Activated CD4-positive, alpha-beta T cell treated with anti-CD3 and anti-CD28 coated beads, Interleukin-2, amount 50 U/mL, for 1 hour (primary cell): ENCODE measurements at places on chromosomes 6 and 20.
A peak's percentile ranks its signal among the peaks of the same experiment; 100 is the strongest.

DNA sequence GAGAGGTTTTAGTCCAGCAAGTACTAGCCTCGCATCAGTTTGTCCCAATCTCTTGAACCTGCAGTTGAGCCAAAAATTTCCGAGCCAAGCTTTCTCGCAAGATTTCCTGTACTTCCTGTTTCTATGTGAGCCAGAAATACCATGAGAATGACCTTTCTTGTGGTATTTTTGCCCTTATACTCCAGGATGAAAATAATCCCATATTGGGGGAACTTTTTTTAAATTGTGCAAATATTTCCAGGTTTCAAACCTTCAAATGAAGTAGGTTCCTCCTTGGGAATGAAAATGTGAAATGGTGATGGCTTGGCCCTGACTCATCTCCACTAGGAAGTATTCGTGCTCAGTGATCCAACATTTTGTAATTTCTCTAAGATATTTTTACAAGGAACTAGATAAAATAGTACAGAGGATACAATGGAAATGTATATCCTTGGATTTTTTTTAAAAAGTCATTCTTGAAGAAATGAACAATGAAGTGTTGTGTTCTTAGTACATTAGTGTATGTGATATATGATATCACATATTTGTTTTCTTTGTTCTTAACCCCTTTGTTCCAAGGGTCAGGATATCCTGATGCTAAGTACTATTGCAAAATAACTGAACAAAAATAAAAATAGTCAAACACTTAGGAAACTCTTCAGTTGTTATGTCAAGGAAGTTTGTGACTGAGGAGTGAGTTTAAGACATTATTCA lies 184.0 kb downstream of the PDE7B start:
- no peak for DNase-seq

GRCh38 chr6:7245668-7246393 lies 67.2 kb downstream of the SSR1 start:
- no peak for DNase-seq

- DNase-seq, result no peak
Measured at GRCh38 chr6:17431581-17431980, 38.2 kb downstream of the CAP2 start.

DNA sequence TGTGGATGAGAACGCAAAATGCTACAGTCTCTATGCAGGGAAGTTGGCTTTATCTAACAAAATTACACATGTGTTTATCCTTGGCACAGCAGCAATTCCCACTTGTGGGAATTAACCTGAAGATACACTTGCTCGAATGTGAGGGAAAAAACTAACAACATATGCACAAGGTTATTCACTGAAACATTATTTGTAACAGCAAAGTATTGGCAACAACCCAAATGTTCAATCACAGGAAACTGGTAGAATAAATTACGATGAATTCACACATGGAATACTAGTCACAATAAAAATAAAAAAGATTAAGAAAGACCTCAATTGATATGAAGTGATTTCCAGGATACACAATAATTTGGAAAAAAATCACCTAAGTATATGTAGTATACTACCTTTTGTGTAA lies 68.1 kb upstream of the OGFRL1 start:
- DNase-seq, result no peak

DNA sequence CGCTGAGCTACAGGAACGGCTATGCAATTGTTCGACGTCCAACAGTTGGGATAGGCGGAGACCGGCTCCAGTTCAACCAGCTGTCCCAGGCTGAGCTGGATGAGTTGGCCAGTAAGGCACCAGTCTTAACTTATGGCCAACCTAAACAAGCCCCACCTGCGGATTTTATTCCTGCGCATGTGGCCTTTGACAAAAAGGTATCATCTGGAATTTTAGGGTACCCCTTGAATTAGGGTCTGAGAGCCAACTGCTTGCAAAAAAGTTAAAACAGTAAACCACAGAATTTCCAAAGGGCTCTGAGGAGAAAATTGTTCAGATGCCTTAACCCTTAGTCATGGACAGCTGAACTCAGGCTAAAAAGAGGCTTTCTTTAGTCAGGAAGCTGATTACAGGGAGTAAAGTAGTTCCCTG lies 3.8 kb downstream of the EFHC1 start:
- DNase-seq, result no peak

- DNase-seq, result peak; percentile 56
Measured at GRCh38 chr6:13454286-13455221, 32.8 kb downstream of the GFOD1 start.

GRCh38 chr6:98985391-98985790 lies 37.6 kb upstream of the FBXL4 start:
- no peak for DNase-seq

GRCh38 chr20:41391587-41392001 lies 25.0 kb upstream of the EMILIN3 start:
- DNase-seq, result no peak

- no peak for DNase-seq
Measured at GRCh38 chr6:133809406-133809805, 79.5 kb upstream of the TCF21 start.

- no peak for DNase-seq
Measured at GRCh38 chr6:48429021-48429420, 318.0 kb upstream of the PTCHD4 start.

DNA sequence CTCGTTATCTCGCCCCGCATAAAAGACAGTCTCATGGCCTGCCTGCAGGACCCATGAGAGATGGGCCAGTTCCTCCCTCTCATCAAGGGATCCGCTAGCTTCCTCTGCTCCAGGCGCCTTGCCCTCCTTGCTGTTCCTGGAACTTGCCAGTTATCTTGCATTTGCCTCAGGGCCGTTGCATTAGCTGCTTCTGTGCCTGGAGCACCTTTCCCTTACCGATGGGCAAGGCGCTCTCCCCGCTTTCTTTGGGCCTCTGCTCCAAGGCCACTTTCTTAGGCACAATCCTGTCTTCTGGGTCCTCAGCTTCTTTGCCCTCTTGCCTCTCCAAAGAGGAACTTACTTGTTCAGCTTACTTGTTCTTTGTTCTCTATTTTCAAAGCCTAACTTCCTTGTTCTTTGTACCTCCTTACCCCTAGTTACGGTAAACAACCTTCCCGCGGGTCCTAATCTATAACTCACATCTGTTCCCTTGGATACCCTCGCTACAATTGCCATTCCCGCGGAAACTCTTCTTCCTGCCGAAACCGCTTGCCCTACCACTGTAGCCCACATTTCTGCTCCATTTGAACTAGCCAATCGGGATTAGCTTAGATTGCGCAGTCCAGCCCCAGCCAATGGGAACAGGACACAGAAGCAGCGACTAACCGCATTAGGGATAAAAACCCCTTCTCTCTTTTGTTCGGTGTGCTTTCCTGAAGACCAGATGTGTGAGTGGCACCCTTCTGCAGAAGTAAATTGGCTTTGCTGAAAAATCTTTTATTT lies 887 bp upstream of the NSFL1C start:
- no peak for DNase-seq

DNA sequence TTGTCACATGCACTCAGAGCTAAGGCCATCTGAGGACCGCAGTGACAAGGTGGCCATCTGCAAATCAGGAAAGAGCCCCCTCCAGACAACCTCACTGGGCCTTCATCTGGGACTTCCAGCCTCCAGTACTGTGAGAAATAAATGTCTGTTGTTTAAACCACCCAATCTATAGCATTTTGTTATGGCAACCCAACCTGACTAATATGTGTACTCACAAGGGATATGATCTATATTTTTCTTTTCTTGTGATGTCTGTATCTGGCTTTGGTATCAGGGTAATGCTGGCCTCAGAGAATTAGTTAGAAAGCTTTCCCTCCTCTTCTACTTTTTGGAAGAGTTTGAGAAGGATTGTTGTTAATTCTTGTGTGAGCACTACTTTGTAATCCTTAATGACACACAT lies 37.5 kb upstream of the ENTPD6 start:
- DNase-seq, result no peak

- no peak for DNase-seq
Measured at GRCh38 chr20:10250902-10251301, 32.3 kb downstream of the SNAP25 start.

GRCh38 chr6:3402310-3403237 lies 54.3 kb downstream of the SLC22A23 start:
- no peak for DNase-seq

DNA sequence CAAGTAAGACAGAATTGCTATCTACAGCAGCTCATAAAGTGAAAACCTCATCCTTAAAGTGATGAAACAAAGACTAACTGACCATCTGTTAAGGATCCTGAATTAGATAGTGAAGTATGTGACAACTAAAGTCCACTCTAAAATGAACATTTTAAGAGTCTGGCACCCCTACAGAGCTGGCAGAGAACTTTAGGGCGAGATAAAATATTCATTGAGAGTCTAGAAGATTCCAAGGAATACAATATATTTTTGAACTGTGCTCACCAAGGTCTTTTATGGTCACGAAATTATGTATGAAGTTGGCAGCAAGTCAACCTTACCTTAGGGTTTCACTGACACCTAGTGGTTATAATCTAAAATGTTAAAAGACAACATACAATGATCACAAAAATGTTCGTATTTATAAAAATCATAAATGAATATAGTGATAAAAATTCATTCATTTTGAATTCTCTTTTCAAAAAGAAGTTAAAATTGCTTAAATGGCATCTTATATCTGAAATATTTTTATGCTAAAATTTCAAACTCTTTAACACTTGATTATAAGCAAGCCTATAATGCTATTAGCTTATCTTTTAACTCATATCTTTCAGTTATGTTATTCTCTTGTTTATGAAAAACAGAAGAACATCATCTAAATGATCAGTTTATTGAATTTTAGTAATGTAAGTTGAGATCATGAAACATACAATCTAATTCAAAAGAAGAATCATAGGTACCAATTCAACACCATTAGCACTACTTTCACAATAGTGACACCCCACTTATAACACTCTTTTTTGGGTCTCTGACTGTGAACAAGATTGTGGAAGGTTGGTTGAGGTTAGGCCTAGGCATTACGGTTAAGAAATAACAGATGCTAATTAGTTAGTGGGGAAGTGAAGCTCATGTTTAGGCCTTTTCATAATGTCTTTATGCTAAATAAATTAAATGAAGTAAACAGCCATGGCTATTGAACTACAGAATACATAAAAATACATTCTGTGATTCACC lies 27.5 kb downstream of the RSPH3 start:
- DNase-seq, result no peak

- no peak for DNase-seq
Measured at GRCh38 chr6:47106721-47107197, 64.6 kb upstream of the ADGRF1 start.

- DNase-seq, result no peak
Measured at GRCh38 chr6:166600931-166601330, 14.5 kb upstream of the RAMACL start.

DNA sequence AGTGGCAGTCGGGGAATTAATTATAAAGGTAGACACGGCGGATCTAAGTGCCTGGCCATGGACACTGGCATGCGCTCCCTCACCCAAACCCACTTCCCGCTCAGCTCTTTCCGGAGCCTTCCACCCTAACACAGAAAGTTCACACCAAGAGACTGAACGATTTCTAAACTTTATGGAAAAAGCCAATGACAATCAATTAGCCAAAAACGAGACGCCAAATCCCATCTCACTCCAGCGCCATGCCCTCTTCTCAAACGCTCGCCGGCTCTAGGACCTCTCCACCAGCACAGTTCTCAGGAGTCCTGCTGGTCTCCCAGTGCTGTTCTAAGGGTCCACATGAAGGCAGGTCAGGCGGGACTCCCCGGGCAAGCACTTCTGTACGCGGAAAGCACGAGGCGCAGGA lies 641 bp downstream of the SF3B5 start:
- DNase-seq, result no peak
